ENCODE measurements at places on chromosomes 7 and 10. TPM values are rescaled to one million over a fixed set of nuclear protein-coding genes. Genes with fewer than 3 reads are reported as not detected.

DNA sequence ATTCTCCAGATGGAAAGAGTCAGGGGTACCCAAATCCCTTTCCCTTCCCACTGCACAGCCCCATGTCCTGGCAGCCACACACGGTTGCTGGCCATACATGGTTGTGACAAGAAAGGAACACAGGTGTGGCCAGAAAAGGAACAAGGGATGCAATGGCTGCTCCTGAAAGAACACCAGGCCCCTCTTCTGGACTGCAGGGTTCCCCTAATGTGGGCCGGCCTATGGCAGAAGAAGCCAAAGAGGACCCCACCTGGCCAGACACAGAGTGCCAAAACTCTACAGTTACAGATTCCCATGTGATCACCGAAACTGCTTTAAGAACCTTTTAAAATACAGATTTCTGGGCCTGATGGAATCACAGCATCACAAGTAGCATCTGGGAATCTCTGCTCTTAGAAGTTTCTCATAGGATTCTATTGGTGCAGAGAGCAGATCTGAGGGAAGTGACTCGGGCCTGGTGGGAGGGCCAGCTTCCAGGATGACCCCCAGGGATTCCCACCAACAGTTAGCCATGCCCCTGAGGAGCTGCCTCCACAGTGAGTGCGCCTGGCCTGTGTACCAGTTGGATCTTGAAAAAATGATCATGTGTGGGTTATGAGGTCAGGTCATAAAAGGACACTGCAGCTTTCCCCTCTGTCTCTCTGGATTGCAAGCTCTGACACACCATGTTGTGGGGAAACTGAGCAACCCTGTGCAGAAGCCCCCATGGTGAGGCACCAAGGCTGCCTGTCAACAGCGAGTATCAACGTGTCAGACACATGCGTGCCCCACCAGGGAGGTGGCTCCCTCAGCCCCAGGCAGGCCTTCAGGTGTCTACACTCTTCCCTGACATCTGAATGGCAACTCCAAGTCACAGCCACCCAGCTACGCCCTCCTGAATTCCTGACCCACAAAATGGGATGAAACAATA lies 89.6 kb upstream of the LANCL2 start:
- no peak for DNase-seq
- no peaks in the 10 kb centered on the region for H3K4me1 ChIP-seq
- H3K27me3 ChIP-seq, result no peaks in the 10 kb centered on the region
- no peaks in the 10 kb centered on the region for H3K36me3 ChIP-seq
- no peak overlapping the region for H3K4me3 ChIP-seq

DNA sequence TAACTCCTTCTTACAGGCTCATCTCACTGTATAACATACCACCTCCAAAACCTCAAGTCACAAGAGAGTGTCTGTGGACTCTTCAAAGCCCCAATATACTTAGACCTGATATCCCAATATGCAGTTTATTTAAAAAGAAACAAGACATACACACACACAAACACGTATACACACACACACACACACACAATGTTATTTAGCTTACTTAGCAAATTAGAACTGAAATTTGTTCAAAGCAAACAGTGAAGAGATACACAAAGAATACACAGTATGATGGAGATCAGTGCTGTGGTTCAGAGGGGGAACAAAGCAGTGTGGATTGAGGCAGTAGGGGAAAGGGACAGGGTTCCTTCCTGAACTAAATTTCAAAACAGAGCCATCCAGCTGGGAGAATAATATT lies 807.2 kb downstream of the IPMK start:
- no peaks in the 10 kb centered on the region for H3K27me3 ChIP-seq
- no peak for DNase-seq
- H3K4me1 ChIP-seq, result no peaks in the 10 kb centered on the region
- no peak overlapping the region for H3K4me3 ChIP-seq
- no peaks in the 10 kb centered on the region for H3K36me3 ChIP-seq
- H3K27ac ChIP-seq, result no peak overlapping the region

The TET1 gene
- 19.1 TPM for total RNA-seq

DNA sequence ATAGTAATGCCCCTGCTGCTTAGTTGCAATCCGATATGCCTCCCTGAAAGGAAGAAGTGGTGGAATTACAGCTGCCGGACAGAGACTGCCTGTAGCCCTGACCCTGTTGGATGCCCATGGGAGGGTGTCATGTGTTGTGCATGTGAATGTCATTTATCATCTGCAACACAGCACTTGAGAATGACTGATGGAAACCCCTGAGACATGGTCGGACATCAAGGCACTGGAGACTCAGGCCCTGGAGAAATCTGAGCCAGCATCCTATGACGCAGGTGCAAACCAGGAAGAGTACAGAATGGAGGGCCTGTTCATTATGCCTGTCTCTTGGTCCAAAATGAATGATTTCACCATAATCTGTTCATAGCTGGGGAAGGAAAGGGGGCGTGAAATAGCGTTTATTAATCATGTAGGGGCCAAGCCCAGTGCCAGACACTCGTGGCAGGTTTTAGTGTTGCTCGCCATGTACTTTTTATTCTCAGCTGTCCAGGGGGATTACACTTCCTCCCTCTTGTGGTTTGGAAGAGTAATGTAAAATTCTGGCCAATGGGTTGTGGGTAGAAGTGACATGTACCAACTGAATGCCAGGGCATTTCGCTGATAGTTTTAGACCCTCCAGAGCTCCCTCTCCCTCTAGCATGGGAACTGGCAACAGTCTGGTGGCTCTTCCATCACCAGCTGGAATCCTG lies 23.0 kb upstream of the LEP start:
- no peak overlapping the region for H3K27ac ChIP-seq
- H3K4me3 ChIP-seq, result no peak overlapping the region
- DNase-seq, result no peak
- H3K36me3 ChIP-seq, result no peaks in the 10 kb centered on the region
- 0 out of 2 replicates have a peak, but pooled peaks cover 5% of the 10 kb centered on the region for H3K4me1 ChIP-seq

DNA sequence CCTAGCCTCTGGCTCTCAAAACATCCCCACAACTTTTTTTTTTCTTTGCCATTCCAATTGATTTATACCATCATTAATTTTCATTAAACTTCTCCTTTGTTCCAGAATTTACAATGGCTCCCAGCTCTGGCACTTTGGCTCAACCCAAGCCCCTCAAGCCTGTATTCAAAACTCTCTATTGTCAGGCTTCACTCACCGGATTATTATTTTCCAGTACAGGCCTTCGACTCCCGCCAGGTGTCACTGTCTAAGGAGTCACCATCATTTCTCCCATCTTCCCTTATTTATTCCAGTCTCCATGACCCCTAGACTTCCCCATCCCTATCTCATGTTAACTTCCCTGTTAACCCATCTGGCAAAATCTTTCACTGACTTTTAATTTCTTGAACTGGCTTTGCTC lies 67.8 kb downstream of the HIPK2 start:
- no peak overlapping the region for H3K4me3 ChIP-seq
- no peaks in the 10 kb centered on the region for H3K4me1 ChIP-seq
- H3K36me3 ChIP-seq, result peaks cover 2% of the 10 kb centered on the region

The CYP2C19 gene
- 1.0 TPM for total RNA-seq

The RAPGEF5 gene
- total RNA-seq, result 20.7 TPM

- no peaks in the 10 kb centered on the region for H3K27me3 ChIP-seq
- H3K36me3 ChIP-seq, result no peaks in the 10 kb centered on the region
- no peaks in the 10 kb centered on the region for H3K4me1 ChIP-seq
Measured at GRCh38 chr7:95526128-95526738, 40.5 kb downstream of the ASB4 start.

The ZNF736 gene
- 6.1 TPM for total RNA-seq

DNA sequence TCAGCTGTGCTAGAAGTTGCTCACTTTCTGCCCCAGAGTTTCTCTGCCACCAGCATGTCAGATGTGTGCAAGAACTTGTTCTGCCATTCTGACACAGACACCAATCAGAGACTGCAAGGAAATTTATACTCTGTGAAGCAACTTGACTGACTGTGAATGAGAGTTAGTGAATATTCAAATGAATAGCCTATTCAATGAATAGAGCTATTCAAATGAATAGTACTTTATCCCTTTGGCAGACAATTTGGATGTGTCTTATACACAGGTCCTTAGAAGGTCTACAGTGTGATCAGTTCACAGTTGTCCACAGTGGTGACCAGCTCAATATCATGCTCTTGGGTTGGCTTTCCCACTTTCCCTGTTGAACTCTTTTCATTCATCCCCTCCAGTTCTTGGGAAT lies 138.1 kb downstream of the MACC1 start:
- no peak overlapping the region for H3K27ac ChIP-seq
- peaks cover 14% of the 10 kb centered on the region for H3K4me1 ChIP-seq
- no peaks in the 10 kb centered on the region for H3K27me3 ChIP-seq
- no peak for DNase-seq

- H3K4me3 ChIP-seq, result no peak overlapping the region
- H3K27ac ChIP-seq, result no peak overlapping the region
- DNase-seq, result no peak
- H3K27me3 ChIP-seq, result no peaks in the 10 kb centered on the region
- H3K36me3 ChIP-seq, result no peaks in the 10 kb centered on the region
- no peaks in the 10 kb centered on the region for H3K4me1 ChIP-seq
Measured at GRCh38 chr7:130154501-130155317, 50.5 kb downstream of the TMEM209 start.

The MASTL gene
- total RNA-seq, result 40.2 TPM

DNA sequence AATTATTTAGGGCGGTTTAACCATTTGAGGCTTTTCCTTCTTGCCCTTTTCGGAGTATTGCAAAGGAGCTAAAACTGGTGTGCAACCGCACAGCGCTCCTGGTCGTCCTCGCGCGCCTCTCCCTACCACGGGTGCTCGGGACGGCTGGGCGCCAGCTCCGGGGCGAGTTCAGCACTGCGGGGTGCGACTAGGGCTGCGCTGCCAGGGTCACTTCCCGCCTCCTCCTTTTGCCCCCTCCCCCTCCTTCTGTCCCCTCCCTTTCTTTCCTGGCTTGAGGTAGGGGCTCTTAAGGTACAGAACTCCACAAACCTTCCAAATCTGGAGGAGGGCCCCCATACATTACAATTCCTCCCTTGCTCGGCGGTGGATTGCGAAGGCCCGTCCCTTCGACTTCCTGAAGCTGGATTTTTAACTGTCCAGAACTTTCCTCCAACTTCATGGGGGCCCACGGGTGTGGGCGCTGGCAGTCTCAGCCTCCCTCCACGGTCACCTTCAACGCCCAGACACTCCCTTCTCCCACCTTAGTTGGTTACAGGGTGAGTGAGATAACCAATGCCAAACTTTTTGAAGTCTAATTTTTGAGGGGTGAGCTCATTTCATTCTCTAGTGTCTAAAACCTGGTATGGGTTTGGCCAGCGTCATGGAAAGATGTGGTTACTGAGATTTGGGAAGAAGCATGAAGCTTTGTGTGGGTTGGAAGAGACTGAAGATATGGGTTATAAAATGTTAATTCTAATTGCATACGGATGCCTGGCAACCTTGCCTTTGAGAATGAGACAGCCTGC lies 3.1 kb downstream of the FZD1 start:
- no peaks in the 10 kb centered on the region for H3K36me3 ChIP-seq
- no peak overlapping the region for H3K4me3 ChIP-seq
- no peak for DNase-seq

DNA sequence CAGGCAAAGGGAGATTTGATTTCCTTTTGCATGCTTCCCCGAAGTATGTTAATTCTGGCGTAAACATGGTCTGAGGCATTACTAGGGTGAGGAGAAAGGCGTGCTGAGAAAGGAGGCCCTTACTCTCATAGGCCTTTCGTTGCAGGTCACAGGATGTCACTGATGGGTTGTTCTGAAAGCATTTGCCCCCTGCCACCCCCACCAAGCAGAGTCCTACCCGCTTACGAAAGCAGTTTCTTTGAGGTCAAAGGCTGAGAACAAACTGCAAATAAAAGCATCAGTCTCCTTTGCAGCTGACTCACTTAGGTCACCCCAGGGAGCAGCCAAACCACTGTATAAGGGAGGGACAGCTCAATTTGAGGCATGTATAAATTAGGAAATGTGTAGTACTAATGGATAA lies 57.1 kb downstream of the BPGM start:
- no peak overlapping the region for H3K4me3 ChIP-seq
- peaks cover 31% of the 10 kb centered on the region for H3K4me1 ChIP-seq
- H3K27me3 ChIP-seq, result no peaks in the 10 kb centered on the region
- peak; percentile 25 for DNase-seq

- no peak overlapping the region for H3K4me3 ChIP-seq
- DNase-seq, result peak; percentile 53
- no peaks in the 10 kb centered on the region for H3K36me3 ChIP-seq
- no peak overlapping the region for H3K27ac ChIP-seq
- H3K4me1 ChIP-seq, result peaks cover 19% of the 10 kb centered on the region
- H3K27me3 ChIP-seq, result no peaks in the 10 kb centered on the region
Measured at GRCh38 chr10:97336942-97337831, 2.7 kb upstream of the FRAT2 start.

The CACUL1 gene
- 42.7 TPM for total RNA-seq

DNA sequence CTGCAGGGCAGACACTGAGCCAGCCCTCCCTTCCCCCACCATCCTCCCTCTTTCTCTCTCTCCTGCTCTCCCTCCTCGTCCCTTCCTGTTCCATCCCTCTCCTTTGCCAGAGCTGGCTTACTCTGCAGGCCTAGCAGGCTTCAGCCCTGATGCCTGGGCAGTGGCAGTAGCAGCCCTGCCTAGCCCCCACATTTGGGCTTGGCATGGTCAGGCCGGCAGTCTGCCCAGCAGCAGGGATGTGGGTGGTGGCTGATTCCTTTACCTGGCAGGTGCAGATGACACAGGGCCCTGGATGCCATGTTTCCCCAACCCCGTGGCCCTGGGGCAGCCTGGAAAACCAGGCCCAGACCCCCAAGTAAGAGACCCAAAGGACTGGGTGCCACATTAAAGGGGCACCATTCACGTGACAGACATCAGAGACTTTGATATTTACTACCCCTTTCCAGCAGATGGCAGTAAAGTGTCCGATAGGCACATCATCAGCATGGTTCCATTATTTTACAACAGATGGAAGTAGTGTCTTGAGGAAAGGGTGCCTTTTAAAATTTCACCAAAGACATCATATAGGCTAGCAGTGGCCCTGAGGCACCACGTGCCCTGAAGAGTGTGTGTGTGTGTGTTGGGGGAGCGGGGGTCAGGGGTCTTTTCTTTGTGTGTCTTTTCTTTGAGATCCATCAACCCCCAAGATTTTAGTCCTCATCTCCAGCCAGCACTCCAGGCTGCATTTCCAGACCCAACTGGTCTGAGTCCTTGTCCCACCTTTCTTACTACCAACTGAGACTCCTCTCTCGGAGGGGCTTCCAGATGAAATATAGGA lies 5.9 kb downstream of the KCP start:
- H3K27me3 ChIP-seq, result no peaks in the 10 kb centered on the region
- no peaks in the 10 kb centered on the region for H3K36me3 ChIP-seq
- H3K4me1 ChIP-seq, result no peaks in the 10 kb centered on the region
- peak; percentile 58 for DNase-seq
- H3K27ac ChIP-seq, result no peak overlapping the region

DNA sequence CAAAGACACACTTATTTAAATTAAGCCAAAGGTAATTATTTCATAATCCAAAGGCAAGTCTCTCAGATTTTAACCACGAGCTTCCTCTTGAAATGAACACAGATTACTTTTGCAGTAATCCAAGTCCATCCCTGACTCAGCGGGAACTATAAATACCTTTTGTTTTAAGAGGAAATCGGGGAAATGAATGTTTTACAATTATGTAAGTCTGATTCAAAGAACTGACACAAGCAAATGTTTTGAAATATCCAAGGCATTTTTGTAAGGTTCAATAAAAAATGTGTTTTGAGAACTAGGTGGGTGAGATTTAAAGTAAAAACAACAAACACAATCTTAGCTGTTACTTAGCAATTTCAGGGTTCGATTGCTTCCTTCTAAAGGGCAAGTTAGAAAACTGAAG lies 179.8 kb upstream of the ASAH2 start:
- no peak overlapping the region for H3K4me3 ChIP-seq
- H3K27ac ChIP-seq, result no peak overlapping the region
- no peaks in the 10 kb centered on the region for H3K4me1 ChIP-seq
- no peak for DNase-seq

GRCh38 chr7:19982841-19983835 lies 209.7 kb upstream of the TMEM196 start:
- no peaks in the 10 kb centered on the region for H3K36me3 ChIP-seq
- no peaks in the 10 kb centered on the region for H3K27me3 ChIP-seq
- H3K27ac ChIP-seq, result peak overlapping the region; percentile 37
- H3K4me3 ChIP-seq, result no peak overlapping the region
